ENCODE measurements at places on chromosomes 12 and 14.

DNA sequence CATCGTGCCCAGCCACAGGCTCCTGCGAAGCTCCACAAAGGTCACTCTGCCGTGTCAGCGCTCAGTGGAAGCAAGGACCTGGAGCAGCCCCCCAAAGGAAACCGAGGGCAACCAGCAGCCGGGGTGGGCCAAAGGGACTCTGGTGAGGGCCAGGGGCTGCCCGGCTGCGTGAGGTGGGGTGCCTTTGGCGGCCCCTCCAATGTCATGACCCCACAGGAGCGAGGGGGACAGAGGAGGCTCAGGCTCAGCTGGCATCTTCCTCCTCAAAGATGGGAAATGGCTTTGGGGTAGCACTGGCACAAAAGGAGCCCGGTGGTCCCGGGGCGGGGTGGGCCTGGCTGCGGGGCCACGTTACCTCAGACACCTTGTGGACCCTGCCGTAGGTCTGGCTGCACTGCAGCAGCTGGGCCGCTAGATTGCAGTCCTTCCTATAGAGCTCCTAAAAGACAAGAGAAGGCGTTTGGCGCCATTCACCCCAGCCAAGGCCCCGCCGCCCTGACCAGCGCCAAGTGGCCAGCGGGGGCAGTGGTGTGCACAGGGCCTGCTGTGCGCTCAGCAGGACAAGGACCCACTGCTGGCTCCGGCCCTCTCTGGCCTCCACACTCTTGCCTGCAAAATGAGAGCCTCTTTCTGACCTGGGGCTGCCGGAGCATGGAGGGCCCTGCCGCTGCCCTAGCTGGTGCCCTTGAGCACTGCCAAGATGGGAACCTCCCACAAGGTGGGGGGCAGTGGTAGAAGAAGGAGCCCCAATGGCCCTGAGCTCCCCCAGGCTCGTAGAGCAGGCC, 46.9 kb downstream of the BEGAIN start:
- DNase-seq, result no peak

DNA sequence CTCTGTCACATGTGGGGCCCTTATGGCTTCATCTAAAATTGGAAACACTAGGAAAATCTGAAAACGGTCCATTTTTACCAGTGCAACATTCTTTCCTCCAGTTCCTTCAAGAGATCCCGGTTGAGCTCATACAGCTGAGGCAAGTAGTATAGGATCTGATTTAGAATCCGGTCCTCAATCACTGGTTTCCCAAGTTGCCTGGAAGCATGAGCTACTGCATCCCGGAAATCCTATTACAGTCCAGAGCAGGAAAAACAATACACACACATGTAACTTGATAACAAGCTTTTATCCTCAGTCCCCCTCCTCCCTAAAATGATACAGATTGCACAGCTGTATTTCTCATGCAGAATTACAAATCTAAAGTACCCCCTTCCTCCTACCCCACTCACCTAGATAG, 67.9 kb upstream of the NR2C1 start:
- DNase-seq, result no peak

DNA sequence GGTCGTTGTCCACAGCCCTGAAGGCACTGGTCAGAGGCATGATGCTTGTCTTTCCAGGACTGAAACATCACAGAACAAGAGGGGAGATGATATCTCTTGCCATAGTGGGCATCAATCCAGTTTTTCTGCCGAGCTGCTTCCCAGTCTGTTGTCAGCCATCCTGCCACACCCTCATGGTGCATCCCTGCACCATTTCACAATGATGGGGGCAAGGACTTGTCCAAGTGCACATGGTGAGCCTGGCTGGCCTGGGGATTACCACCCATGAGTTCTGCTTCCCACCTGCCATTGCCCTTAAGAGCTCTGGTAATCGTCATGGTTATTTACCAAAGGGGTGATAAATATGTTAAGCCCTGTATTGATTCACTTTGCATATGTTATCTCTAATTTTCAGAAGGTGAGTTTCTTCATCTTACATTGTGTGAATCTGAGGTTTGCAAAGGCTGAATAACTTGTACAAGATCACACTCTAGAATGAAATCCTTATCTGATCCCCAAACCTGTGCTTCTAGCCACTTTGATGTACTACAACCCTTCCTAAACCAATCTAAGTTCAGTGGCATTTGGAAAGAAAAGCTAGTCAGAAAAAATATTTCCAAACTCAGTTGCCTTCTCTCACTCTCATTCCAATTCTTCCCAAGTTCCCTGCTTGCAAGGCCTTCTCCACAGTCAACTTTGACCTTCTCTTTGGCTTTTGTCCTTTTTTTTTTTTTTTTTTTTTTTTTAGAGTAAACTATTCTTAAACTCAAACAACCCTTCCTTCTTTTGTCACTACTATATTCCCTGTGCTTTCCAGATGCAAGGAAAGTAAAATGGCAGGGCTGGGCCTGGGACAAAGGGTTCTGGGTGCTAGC, 2.3 kb downstream of the AVIL start:
- no peak for DNase-seq

GRCh38 chr14:105911006-105911847, 384.8 kb downstream of the TMEM121 start:
- no peak for DNase-seq

DNA sequence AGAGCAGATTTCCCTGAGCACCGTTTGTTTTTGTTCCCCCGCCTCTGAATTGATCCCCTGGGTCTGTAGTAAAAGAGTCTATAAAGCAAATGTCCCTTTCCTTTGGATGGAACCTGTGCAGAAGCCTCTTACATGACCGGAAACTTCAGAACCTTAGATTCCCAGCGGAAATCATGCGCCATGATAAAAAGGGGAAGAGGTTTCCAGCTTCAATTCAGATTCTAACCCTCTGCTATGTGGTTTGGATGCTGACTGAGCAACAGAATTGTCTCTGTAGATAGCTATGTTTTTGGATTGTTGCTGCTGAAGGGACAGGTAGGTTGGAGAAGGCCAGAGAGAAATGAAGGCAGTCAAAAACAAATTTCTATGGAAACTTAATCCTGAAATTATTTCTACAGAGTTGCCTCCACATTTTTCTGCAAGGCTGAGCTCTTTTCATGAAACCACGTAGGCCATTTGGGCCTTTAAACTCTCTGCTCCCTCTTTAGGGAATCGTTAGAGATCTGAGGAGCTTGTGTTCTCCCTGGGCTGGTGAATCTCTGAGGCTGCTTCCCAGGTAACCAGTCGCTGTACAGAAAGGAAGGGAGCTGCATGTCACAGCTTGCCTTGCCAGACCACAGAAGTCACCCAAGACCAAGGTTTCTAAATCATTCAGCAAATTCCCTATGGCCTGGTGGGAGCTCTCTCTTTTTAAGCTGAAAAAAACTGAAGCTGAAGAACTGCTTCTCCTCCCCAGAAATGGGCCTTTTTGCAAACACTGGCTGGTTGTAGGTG, 28.7 kb upstream of the OR10P1 start:
- DNase-seq, result no peak

GRCh38 chr14:92004062-92004461, 35.8 kb downstream of the TRIP11 start:
- DNase-seq, result no peak

- no peak for DNase-seq
These were observed 54.1 kb downstream of the PITPNM2 start for GRCh38 chr12:123096741-123097140.

DNA sequence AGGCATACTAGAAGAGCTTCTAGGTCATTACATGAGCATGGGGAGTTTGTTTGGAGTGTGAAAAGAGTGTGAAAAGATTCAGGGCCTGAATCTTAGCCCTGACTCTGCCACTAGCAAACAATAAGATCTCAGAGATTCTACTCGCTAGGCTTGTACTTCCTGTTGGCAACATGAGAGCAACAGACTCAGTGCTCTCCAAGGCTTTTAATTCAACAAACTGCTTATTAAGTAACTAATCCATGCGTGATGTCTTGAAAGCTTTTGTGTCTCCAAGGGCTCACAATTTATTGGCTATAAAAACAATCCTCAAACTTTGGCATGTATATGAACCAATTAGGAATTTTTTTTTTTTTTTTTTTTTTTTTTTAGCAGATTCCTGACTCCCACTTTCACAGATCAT, 105.1 kb downstream of the STXBP6 start:
- DNase-seq, result no peak

GRCh38 chr12:98951406-98951805, 306.3 kb downstream of the APAF1 start:
- no peak for DNase-seq

DNA sequence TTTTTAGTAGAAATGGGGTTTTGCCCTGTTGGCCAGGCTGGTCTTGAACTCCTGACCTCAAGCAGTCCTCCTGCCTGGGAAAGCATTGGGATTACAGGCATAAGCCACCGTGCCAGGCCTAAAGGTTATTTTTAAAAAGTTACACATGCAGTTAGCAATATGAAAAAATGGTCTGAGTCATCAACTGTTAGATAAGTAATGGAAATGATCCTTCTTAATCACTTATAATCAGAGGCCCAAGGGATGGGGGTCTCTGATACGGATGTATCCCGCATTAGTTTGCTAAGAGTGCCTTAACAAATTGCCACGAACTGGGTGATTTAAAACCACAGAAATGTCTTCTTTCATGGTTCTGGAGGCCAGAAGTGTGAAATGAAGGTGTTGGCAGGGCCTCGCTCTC, 54.1 kb upstream of the FERMT2 start:
- DNase-seq, result no peak

GRCh38 chr14:28059254-28059653, 707.3 kb upstream of the FOXG1 start:
- no peak for DNase-seq

DNA sequence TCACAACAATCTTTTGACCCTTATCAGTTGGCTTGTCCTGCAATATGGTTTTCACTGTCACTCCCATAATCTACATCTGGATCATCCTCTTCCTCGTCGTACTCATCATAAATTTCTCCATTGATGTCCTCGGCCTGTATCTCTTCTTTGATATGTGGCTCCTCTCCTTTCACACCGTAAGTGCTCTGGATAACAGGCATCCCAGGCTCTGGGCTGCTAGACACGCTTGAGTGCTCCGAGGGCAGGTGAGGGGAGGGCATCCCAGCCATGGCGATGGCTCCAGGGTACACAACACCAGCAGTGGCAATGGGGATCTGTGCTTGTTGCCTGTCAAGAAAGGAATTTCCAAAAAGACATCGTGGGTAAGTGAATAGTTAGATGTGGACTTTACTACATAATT, 415.3 kb downstream of the SOX5 start:
- DNase-seq, result no peak

DNA sequence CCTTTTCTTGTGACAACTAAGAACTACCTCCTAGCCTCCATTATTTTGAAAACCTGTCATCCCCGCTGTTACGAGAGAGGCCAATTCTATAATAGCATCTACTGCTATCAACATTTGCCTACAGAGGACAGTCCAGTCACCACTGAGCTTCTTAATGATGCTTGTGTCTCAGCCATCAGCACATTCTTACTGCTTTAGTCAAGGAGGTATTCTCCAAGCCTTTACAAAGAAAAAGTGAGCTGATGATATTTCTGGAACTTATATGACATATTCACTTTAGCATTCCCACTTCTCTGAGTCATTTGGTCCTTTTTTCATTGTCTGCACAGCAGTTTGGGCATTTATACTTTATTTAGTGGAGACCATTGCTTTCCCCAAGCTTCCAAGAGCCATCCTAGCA, 497.7 kb upstream of the RPL10L start:
- DNase-seq, result no peak

DNA sequence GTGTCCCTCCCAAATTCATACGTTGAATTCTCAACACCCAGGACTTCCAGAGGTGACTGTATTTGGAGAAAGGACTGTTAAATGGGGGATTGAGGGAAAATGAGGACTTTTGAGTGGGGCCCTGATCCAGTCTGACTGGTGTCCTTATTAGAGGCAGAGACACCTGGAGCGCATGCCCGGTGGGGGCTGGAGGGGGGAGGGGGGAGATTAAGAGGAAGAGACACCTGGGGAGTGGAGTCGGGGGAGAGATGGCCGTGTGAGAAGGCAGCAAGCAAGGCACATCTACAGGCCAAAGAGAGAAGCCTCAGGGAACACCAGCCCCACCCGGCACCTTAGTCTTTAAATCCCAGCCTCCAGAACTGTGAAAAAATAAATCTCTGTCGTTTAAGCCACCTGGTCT, 209.7 kb downstream of the SLC41A2 start:
- no peak for DNase-seq

DNA sequence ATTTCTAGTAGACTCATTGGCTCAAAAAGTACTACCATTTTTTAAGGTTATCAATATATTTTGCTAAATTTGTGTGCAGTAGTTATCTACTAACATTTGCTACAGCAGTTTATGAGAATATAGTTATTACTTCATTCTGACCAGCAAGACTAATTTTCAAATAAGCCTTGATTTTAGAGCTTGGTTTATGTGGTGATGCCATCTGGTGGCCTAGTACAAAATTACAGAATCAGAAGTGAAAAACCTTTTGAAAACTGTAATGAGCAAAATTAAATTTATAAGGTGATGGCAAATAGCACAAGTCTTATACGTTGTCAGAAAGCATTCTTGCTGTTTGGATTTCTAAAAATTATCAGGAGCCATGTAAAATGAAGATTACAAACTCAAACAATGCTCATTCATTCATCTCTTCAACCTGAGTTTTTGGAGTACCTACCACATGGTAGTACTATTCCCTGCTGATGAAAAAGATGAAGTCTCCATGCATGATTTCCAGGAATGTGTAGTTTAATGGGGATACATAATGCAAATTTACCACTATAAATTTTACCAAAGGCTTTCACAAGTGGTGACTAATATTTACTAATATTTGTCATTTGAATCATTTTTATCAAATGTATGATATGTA, 51.0 kb downstream of the MAGOHB start:
- DNase-seq, result no peak

DNA sequence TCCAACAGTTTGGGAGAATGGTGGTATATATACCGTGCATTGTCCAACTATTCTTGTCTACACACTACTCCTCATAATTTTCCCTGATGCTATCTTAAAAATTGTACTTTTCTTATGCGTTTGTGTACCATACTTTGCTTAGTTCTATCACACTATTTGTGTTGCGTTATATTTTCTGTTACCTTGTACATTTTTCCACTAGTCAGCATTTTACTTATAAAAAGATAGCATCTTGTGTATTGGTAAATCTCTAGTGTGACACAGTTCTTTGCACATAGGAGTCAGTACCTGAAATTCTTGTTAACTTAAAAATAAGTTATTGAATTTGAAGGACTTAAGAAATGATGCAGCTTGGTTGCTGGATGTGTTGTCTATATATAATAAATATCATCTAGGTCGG, 201.8 kb upstream of the LMO3 start:
- no peak for DNase-seq

- no peak for DNase-seq
These were observed 50.9 kb downstream of the ZFP36L1 start for GRCh38 chr14:68741839-68742470.

DNA sequence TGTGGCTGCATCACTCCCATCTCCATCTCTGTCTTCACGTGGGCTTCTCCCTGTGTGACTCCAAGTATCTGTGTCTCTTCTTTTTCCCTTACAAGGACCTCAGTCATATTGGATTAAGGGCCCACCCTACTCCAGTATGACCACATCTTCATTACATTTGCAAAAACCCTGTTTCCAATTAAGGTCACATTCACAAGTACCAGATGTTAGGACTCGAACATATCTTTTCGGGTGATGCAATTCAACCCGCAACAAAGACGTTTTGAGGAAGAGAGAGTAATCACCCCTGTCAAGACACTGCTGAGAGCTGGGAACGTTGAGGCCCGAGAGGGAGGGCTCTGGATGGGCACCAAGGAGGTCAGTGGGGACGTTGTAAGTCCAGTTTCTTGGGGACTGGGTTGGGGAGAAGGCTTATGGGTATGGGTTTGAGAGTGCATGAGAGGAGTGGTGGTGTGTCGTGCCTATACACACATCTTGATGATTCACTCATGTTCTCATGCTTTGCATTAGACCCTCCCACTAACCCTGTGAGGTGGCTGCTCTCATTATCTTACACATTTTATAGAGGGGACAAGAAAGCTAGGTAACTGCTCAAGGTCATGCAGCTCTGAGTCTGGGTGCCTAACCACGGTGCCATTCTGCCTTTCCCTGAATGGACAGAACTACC, 12.1 kb upstream of the IFI27 start:
- DNase-seq, result no peak

Measured in stimulated activated CD4-positive, alpha-beta T cell treated with anti-CD3 and anti-CD28 coated beads, Interleukin-4, amount 100 ng/mL, for 4 hours (primary cell).